Calu3 (cell line): ENCODE measurements at places on chromosomes 3 and 15. TPM values are rescaled to one million over a fixed set of nuclear protein-coding genes. Genes with fewer than 3 reads are reported as not detected.

GRCh38 chr3:117914540-117915100, 1120.0 kb downstream of the IGSF11 start:
- no peak for DNase-seq
- H3K4me1 ChIP-seq, result no peaks in the 10 kb centered on the region
- no peaks in the 10 kb centered on the region for H3K27me3 ChIP-seq
- no peak overlapping the region for H3K4me3 ChIP-seq
- H3K27ac ChIP-seq, result no peak overlapping the region
- no peaks in the 10 kb centered on the region for H3K36me3 ChIP-seq

DNA sequence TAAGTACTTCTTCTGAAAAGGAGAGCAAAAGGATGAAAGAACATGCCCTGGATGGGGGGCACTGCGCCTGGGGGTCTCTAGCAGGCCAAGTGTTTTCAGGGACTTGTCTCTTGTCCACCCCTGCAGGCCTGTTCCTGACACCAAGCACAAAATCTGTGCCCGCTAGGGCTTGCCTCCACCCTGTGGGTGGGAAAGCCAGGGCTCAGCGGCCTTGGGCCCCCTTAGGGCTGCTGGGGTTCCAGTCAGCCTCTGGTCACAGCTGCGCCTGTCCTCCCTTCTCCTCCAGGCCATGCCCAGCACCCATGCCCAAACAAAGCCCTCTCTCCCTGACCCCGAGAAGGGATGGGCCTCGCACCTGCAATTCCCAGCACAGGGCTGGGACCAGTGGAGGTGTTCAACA, 71.1 kb upstream of the TRPM1 start:
- peaks cover 9% of the 10 kb centered on the region for H3K27me3 ChIP-seq
- no peak overlapping the region for H3K27ac ChIP-seq
- no peak overlapping the region for H3K4me3 ChIP-seq
- no peaks in the 10 kb centered on the region for H3K4me1 ChIP-seq

- H3K27me3 ChIP-seq, result peaks cover 90% of the 10 kb centered on the region
- H3K4me3 ChIP-seq, result no peak overlapping the region
- H3K4me1 ChIP-seq, result no peaks in the 10 kb centered on the region
- H3K36me3 ChIP-seq, result no peaks in the 10 kb centered on the region
These were observed 495.9 kb upstream of the PROK2 start for GRCh38 chr3:72280876-72281275.

DNA sequence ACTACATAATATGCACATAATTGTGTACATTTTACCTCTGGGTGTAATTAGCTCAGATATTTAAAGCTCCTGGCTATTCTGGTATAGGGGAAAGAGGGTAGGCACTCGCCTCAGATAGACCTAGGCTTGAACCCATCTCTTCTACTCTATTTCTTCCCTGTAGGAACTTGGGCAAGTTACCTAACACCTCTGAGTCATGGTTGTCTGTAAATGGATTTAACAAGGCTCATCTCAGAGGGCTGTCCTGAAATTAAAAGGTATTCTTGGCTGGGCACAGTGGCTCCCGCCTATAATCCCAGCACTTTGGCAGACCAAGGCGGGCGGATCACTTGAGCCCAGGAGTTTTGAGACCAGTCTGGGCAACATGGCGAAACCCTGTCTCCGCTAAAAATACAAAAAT, 30.7 kb downstream of the NANOGP8 start:
- no peaks in the 10 kb centered on the region for H3K27me3 ChIP-seq
- no peak overlapping the region for H3K4me3 ChIP-seq
- no peaks in the 10 kb centered on the region for H3K4me1 ChIP-seq
- H3K36me3 ChIP-seq, result no peaks in the 10 kb centered on the region

GRCh38 chr3:43001094-43001553, 22.0 kb downstream of the GASK1A start:
- no peaks in the 10 kb centered on the region for H3K36me3 ChIP-seq
- H3K4me1 ChIP-seq, result no peaks in the 10 kb centered on the region
- peaks cover 47% of the 10 kb centered on the region for H3K27me3 ChIP-seq
- no peak overlapping the region for H3K4me3 ChIP-seq
- no peak for DNase-seq

Gene GALK2
- total RNA-seq, result 44.2 and 48.3 TPM in 2 replicates

DNA sequence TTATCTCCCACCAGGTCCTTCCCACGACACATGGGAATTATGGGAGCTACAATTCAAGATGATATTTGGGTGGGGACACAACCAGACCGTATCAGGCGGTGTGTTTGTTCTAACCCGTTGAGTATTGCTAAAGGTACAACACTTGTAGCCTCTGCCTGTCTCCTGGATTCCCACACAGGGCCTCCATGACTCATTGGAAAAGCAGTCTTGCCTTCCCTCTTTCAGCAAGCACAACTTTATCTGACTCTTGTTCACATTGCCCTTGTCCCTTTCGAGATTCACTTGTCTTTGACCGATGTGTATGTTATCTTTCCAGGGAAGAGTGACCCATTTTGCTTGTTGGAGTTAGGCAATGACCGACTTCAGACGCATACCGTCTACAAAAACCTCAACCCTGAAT, 152.3 kb downstream of the MCTP2 start:
- no peaks in the 10 kb centered on the region for H3K27me3 ChIP-seq
- no peaks in the 10 kb centered on the region for H3K4me1 ChIP-seq

DNA sequence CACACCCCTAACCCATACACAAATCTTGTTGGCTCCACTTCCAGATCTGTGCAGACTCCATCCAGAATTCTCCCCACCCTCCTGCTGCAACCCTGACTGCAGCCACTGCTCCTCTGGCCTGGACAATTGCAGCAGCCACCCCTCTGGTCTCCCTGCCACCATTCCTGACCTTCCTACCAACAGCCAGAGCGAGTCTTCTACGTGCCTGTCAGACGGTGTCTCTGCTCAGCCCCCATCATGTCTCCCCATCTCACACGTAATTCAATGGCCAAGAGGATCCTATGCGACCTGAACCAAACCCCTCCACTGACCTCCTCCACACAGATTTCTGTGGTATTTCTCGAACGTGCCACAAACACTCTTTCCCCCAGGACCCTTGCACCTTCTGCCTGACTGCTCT, 103.3 kb downstream of the TPRA1 start:
- no peaks in the 10 kb centered on the region for H3K4me1 ChIP-seq
- no peaks in the 10 kb centered on the region for H3K36me3 ChIP-seq
- peaks cover 97% of the 10 kb centered on the region for H3K27me3 ChIP-seq
- H3K4me3 ChIP-seq, result no peak overlapping the region
- DNase-seq, result no peak

Gene DAZL
- not detected in 2 replicates for total RNA-seq

- no peak overlapping the region for H3K27ac ChIP-seq
- H3K4me3 ChIP-seq, result no peak overlapping the region
- peak; percentile 2 for DNase-seq
- H3K27me3 ChIP-seq, result no peaks in the 10 kb centered on the region
These were observed 88.7 kb downstream of the GABRG3 start for GRCh38 chr15:27059610-27060202.

Gene APOD
- 0.34 TPM in 1 of 2 replicates, not detected in the other for total RNA-seq

- no peak for DNase-seq
- peaks cover 6% of the 10 kb centered on the region for H3K36me3 ChIP-seq
These were observed 8.1 kb downstream of the ZBTB47 start for GRCh38 chr3:42661593-42662022.

DNA sequence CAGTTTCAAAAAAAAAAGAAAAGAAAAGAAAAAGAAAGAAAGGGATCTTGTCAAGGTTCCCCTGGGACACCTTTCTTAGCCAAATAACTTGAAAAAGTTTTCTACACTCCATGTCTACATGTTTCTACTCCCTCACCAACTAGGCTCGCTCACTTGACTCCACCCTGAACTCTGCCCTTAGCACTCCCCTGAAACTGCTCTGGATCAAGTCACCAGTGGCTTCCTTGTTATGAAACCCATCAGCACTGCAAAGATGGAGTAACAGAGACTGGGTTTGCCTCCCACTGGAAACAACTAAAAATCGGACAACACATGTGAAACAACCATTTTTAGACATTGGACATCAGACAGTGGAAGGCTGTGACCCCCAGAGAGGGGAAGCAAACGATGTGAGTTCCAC, 36.8 kb downstream of the TMEM40 start:
- H3K36me3 ChIP-seq, result no peaks in the 10 kb centered on the region
- no peak overlapping the region for H3K4me3 ChIP-seq
- H3K4me1 ChIP-seq, result peaks cover 16% of the 10 kb centered on the region
- peaks cover 19% of the 10 kb centered on the region for H3K27me3 ChIP-seq
- no peak overlapping the region for H3K27ac ChIP-seq

Gene SLITRK3
- not detected in 2 replicates for total RNA-seq

GRCh38 chr3:143973259-143974021, 1.8 kb downstream of the DIPK2A start:
- peak overlapping the region; percentile 91 for H3K4me3 ChIP-seq
- peak overlapping the region; percentile 87 for H3K27ac ChIP-seq
- no peaks in the 10 kb centered on the region for H3K27me3 ChIP-seq
- peaks cover 54% of the 10 kb centered on the region for H3K36me3 ChIP-seq

Gene KLF15
- total RNA-seq, result 8.2 and 10.6 TPM in 2 replicates

DNA sequence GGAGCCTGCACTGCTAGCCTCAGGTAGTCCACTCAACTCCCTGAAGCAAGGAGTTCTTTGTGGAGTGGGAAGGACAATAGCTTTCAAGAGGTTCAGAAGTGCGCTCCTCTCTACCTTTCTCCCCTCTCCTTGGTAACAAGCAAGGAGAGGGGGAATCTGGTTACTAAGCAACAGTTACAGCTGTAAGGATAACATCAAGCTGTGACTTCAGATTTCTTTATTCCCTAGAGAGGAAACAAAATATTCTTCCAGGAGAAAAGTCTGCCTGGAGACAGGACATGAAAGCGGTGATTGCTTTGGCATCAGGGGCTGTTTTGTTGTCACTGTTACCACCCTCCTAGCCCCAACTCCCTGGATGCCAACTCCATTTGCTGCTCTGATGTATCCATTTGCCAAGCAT, 70.4 kb downstream of the TRANK1 start:
- DNase-seq, result no peak
- H3K27me3 ChIP-seq, result no peaks in the 10 kb centered on the region
- peaks cover 9% of the 10 kb centered on the region for H3K4me1 ChIP-seq
- H3K36me3 ChIP-seq, result no peaks in the 10 kb centered on the region
- H3K4me3 ChIP-seq, result no peak overlapping the region

DNA sequence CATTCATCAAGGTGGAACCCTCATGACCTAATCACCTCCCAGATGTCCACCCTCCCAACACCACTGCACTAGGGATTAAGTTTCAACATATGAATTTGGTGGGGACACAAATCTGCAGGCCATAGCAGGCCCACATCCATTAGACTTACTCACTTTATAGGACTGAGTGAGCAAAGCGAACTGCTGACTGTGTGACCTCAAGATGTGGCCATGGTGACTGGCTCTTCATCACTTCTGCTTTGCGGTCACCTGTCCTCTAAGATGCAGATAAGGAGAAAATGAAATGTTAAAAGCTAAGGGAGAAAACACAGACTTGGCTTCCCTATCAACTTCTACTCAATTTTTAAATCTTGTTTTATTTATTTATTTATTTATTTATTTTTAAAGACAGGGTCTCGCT, 14.5 kb upstream of the DCP1A start:
- DNase-seq, result no peak
- H3K4me3 ChIP-seq, result no peak overlapping the region
- H3K4me1 ChIP-seq, result no peaks in the 10 kb centered on the region
- no peaks in the 10 kb centered on the region for H3K27me3 ChIP-seq
- H3K36me3 ChIP-seq, result no peaks in the 10 kb centered on the region

DNA sequence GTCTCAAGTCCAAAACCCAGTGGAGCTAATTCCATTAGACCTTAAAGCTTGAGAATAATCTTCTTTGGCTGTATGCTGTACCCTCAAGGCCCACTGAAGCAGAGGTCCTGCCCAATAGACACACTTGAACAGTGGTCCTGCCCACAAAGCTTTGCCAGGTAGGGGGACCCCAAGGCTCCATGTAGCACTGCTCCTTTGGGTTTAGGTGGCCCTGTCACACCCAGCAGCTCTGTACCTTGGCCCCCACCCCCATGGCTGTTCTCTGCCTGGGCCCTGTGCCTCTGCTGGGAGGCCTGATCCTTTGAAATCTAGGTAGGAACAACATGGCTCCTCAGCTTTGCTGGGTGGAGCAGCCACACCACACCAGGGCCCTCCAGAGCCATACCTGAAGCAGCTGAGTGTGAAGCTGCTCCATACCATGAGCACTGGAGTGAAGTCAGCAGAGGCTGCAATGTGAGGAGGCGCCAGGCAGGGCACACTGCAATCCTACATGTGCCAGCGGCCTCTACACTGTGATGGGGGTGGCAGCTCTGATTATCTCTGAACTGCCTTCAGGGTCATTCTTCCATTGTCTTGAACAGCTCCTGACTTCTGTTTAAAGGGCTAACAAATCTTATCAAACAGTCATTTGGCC, 188.0 kb upstream of the CCDC54 start:
- no peaks in the 10 kb centered on the region for H3K36me3 ChIP-seq
- no peak overlapping the region for H3K4me3 ChIP-seq
- no peak for DNase-seq
- no peaks in the 10 kb centered on the region for H3K27me3 ChIP-seq
- no peak overlapping the region for H3K27ac ChIP-seq
- no peaks in the 10 kb centered on the region for H3K4me1 ChIP-seq
